ENCODE measurements at places on chromosomes 6 and 20. TPM values are rescaled to one million over a fixed set of nuclear protein-coding genes. Genes with fewer than 3 reads are reported as not detected.

- no peak for DNase-seq
Observed at GRCh38 chr20:5031206-5031557, 29.9 kb upstream of the SLC23A2 start.

- no peak for DNase-seq
Observed at GRCh38 chr20:32289661-32290431, 12.4 kb downstream of the KIF3B start.

The DPM1 gene
- 146 TPM for total RNA-seq

- peak; percentile 94 for DNase-seq
Observed at GRCh38 chr6:26312501-26313397, 52.2 kb upstream of the BTN3A2 start.

DNA sequence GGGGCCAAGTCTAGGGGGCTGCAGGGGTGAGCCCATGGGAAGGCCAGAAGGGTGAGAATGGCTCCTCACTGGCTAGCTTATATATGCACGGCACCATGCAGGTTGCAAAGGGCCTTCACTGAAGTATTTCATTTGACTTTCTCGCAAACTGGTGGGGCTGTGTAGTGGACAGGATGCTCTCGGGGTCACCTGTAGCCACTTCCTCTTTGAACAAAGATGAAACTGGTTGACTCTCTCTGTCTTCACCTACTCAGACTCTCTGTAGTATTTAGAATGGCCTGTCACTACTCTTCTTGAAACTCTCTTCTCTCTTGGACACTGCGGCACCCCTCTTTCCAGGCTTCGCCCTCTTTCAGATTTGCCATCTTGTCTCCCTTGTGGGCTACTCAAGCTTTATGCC, 560.5 kb downstream of the PKHD1 start:
- DNase-seq = no peak

- DNase-seq = no peak
Observed at GRCh38 chr6:166364456-166364855, 18.3 kb downstream of the MPC1 start.

The HTR1E gene
- total RNA-seq = not detected

DNA sequence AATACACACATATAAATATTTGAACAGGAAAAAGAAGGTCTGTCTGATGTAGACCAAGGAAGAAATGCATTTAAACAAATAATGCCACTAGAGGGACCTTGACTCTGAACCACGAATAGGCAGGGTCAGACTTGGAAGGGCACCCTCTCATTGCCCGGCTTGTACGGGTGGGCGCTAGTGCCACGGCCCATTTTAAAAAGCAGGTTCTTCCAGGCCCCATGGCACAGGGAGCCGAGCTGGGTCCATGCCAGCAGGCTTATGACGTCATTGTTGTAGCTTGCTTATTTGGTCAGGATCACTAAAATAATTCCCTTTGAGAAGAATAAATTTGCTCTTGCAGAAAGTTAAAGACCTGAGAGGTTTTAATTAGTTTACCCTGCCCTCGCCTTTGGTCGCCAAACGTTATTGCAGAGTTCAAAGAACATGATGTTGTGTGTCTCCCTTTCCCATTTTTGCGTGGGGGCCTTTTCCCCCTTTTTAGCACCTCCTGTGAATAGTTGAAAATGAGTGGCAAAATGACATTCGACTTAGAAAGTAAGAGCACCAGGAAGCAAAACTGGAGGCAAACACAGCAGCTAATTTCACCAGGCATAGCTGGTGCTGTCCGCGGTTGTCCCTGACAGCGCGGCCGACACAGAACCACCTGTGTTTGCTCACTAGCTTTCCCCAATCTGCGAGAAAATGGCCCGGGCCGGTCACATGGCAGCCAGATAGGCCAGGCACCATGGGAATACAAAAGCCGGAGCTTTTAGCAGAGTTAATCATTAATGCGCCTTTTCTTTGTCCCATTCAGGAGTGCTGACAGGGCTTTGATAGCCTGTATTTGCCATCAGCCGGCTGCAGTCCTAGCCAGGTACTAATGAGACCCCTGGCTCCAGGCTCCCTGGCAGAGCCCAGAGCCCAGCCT, 93.8 kb downstream of the FOXA2 start:
- no peak for DNase-seq

- DNase-seq = peak; percentile 91
Observed at GRCh38 chr6:151044465-151045441, 179.3 kb downstream of the MTHFD1L start.

The DEF6 gene
- 8.9 TPM for total RNA-seq

The ADAM33 gene
- total RNA-seq = not detected

- no peak for DNase-seq
Observed at GRCh38 chr6:69294862-69295261, 501.9 kb downstream of the LMBRD1 start.

DNA sequence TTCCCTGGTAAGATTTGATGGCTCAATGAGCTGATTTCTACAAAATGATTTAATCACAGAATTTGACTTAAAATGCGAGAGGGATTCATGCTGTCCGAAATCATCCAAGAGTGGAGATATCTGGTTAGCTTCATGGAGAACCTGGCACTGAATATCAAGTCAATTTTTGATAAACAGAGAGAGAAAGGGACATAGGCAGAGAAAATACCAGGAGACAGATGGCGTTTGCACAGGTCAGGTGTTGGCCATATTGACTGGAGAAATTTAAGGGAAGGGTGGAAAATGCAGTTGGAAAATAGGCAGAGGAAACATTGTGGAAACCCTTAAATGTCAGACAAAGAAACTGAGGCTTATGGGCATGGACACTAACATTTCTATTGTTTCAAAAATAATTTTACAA, 47.0 kb downstream of the BCAS1 start:
- DNase-seq = no peak

DNA sequence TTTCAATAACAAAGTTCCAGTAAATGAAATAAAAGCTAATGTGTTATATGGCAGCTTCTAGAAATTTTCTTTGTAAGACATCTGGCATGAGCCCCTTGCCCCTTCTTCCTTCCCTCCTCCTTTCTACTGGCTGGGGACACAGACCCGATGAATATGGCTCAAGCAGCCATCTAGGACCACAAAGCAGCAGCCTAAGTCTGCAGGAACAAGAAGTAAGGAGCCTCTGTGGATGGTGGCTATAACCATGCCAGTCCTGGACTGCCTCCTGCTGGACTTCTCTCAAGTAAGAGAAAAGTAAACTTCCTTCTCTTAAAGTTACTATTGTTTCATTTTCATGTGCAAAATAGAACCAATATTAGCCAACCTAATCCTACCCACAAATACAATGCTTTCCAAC, 114.9 kb upstream of the DST start:
- DNase-seq = no peak

DNA sequence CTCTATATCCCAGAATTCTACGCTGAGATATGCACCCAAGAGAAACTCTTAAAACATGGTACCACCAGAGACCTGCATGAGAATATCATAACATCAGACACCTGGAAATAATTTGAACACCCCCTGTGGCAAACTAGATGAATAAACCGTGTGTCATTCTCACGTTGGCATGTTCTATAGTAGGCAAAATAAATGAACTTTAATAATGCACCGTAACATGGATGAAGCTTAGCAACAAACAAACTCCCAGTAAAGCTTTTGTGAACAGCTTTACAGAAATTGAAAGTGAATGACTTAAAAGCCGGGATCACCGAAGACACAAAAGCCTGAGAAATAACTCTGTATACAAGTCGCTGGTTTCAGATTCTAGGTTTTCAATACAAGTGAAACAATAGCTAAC, 1166.8 kb upstream of the CITED2 start:
- DNase-seq = no peak

The TRIM15 gene
- not detected for total RNA-seq

The C20orf141 gene
- 0.50 TPM for total RNA-seq

The ANKRD66 gene
- not detected for total RNA-seq

DNA sequence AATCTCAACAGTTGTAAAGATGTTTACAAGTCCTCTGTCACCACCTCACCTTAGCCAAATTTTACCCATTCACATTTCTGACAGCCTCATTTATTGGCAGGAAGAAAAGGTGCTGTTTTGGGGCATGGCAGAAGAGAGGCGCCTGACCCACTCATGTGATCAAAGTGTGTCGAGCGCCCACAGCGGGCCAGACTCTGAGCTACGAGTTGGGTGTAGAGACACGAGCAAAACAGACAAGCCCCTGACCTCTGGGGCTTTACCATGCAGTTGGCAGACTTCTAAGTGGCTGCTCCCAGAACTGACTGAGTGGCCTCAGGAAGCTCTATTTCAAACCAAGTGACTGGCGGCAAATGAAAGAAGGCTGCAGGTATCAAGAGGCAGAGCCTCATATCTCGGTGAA, 167.0 kb downstream of the SOBP start:
- DNase-seq = no peak

GRCh38 chr20:33522256-33522820, 32.4 kb downstream of the CBFA2T2 start:
- no peak for DNase-seq

The FOXA2 gene
- total RNA-seq = 4.2 TPM

- no peak for DNase-seq
Observed at GRCh38 chr20:37439223-37439933, 81.7 kb upstream of the NNAT start.

GRCh38 chr6:150499882-150500312, 99.8 kb upstream of the PLEKHG1 start:
- DNase-seq = no peak

- no peak for DNase-seq
Observed at GRCh38 chr6:9140172-9140571, 704.8 kb upstream of the SLC35B3 start.

DNA sequence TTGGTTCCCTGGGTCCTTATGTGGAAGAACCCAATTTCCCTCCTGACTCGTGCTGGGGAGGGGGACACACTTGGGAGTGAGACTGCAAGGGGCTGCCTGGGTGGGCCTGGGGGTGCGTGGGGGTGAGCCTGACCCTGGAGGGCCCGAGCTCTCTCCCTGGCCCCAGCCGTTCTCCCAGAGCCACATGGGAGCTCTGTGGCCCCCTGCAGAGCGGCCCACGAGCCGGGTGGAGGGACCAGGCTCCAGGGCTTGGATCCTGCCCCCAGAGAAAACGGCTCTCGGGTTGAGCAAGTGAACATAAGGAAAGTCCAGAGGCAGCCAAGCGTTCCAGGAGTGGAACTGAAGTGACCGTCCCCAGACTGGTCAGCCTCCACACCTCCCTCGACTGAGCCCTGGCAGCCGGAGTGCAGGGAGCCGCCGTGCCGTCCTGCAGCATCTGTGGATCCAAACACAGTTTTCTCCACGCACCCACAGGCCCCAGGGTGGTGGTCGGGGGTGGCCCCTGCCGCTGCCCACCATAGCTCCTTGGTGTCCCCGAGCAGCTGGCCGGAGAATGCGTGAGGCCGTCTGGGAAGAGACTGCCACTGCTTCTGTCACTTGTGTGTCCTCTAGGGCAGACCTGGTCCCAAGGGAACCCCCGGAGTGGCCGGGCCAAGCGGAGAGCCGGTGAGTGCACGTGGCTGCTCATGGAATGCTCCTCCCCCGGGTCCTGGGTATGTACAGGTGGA, 10.6 kb downstream of the COL9A3 start:
- no peak for DNase-seq

The CRISP3 gene
- not detected for total RNA-seq

DNA sequence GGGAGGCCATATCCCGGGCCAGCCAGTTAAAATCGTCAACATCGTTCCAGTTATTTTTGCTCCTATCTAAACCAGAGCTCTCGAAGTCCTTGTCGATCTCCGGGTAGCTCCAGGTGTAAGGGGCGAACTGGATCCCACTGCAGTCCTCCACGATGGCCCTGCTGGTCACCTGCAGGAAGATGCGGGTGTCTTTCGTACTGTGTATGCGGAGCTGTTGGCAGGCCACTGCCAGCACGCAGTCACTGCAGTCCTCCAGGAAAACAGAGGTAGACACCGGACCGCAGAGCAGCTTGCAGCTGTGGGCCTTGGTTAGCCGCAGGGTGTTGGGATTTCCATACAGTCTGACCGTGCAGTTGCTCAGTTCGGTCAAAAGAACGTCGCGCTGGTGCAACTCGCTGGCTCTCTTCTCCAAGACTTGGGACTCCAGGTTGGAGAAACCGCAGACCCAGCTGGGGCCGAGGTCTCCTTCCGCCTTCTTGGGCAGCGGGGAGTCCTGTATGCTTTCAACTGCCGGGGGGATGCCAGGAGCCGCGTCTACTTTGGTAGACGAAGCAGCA, 742 bp downstream of the TBCC start:
- DNase-seq = peak; percentile 18

The BPIFB4 gene
- not detected for total RNA-seq

DNA sequence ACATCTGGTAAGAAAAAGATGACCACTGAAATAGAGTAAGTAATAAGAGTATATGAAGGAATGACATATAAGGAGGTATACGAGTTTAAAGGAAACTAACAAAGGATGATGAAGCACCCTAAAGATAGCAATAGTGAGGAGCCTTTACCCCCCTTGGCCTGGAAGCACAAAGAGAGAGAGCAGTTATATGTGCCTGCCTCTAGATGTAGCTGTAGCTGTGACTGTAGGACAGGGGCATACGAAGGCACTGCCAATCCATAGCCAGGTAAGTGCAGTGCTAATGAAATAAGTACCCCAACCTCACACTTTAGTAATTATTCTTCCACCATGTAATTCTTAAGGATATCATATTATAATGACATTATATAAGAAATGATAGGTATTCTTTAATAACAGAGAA, 90.1 kb upstream of the FKBP1C start:
- no peak for DNase-seq

GRCh38 chr6:119444642-119445557, 95.3 kb upstream of the MAN1A1 start:
- DNase-seq = no peak

The ADGB gene
- not detected for total RNA-seq
